ENCODE measurements at places on chromosomes 3 and 15.

GRCh38 chr3:122679882-122680474, 661 bp upstream of the PARP14 start:
- DNase-seq, result peak; percentile 59

DNA sequence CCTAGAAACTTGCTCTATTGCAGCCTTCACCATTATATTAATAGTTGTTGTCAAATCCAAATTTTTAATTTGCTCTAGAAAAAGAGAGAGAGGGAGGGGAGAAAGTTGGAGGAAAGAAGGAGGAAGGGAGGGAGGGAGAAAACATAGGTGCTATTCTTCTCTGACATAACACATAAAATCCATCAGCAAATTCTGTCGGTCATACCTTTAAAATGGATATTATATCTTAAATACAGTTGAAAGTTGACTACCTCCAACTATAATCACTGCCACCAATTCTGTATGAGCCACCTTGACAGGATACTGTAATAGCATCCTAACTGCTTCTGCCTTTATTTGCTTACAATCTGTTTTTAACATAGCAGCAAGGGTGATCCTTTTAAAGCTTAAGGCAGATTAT, 314.7 kb upstream of the ALCAM start:
- DNase-seq, result no peak

DNA sequence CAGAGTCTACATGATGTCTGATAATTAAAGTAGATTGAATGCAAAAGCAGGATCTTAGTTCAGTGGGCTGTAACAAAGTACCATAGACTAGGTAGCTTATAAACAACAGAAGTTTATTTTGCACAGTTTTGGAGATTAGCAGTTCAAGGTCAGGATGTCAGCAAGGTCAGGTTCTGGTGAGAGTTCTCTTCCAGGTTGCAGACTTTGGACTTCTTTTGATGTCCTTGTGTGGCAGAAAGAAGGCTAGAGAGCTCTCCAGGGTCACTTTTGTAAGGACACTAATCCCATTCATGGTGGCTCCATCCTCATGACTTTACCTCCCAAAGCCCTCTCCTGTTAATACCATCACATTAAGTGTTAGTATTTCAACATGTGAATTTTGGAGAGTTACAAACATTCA, 12.1 kb downstream of the FYTTD1 start:
- DNase-seq, result no peak

- no peak for DNase-seq
Measured at GRCh38 chr3:19346759-19347158, 198.4 kb downstream of the KCNH8 start.

GRCh38 chr3:102715030-102715697, 280.3 kb downstream of the ZPLD1 start:
- no peak for DNase-seq

GRCh38 chr3:111303760-111304159, 232.1 kb downstream of the NECTIN3 start:
- no peak for DNase-seq

Measured in NCI-H526 treated with DMSO at 0.1 percent for 48 hours (cell line).